Thymus (tissue), 14 donors: ENCODE measurements at places on chromosomes 2 and 18.

DNA sequence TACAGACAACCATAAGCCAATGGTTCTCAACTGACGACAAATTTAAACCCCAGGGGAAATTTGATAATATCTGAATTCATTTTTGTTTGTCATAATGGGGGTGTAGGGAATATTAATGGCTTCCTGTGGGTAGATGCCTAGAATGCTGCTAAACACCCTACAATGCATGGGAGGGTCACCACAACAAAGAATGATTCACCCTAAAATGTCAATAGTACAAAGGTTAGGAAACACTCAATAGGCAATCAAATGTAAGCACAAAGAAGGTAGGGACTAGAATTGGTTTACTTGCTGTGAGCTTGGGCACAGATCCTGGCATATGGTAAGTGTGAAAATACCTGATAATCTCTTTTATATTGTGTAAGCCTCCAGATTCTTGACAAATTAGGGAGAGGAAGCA, 20.1 kb upstream of the FANCL start:
- no peak for DNase-seq

- no peak for DNase-seq
These were observed 454.2 kb upstream of the TNP1 start for GRCh38 chr2:217314021-217314460.

GRCh38 chr2:210198326-210198725, 26.9 kb downstream of the ACADL start:
- no peak for DNase-seq

GRCh38 chr2:111185361-111186022, 64.8 kb downstream of the BCL2L11 start:
- no peak for DNase-seq

- no peak for DNase-seq
These were observed 179.8 kb upstream of the RBBP8 start for GRCh38 chr18:22753130-22753831.

- no peak for DNase-seq
These were observed 103.8 kb upstream of the OSR1 start for GRCh38 chr2:19462256-19462645.

DNA sequence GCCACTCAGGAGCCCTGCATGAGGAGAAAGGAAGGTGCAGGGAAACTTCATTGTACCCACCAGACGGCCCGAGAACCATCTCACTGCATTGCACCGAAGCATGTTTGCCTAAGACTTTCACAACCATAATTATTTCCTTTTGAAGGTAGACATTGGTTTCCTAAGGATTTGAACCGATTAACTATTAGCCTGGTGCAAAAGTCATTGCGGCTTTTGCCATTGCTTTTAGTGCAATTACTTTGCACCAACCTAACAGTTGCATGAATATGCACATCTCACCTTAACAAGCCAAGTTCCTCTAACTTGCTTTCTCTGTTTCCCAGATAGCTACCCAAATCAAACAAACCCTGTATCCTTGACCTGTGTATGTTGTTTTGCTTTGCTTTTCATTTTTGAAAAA, 516.3 kb upstream of the ID2 start:
- no peak for DNase-seq

DNA sequence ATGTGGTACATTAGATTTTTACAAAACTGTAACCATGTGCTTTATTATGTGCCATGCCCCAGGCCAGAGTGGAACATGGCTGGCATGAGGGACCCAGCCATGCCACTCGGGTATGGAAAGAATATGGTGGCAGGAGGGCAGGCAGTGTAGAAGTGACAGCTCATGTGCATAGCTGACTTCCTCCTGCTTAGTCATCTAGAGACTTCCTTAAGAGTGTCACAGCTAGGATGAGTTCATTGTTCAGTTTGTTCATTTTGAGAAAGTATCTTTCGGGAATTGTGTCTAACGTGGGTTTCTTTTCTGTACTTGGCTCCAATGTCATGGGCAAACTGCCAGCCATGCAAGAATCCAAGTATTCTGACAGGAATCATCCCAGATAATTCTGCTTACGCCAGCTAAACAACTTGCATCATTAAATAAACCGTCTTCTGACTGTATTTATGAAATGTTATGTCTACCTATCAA, 94.3 kb upstream of the ITGB6 start:
- DNase-seq = no peak

GRCh38 chr2:234955971-234956509, 4.2 kb downstream of the SH3BP4 start:
- DNase-seq = no peak

DNA sequence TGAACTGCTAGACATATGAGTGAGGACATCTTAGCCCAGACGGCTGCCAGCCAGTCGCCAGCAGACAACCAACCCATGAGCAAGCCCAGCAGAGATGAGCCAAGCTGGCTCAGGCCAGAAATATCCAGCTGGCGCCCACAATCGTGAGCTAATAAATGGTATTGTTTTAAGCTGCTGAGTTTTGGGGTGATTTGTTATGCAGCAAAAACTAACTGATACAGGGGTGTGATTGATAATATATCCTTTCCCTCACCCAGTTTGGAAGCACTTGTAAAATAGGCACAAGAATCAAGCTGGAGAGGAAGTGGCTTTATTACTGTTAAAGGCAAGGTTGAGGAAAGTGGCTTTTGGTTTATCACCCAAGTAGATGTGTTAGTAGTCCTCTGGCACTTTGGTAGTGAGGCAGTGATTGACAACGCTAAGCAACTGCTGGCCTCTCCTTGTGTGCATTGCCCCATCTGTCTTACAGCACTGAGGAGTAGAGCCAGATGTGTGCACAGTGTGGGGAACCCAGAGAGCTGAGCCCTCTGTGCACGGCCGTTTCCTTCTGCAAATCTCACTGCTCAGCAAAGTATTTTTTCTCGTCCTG, 110.1 kb downstream of the MYO1B start:
- no peak for DNase-seq

- DNase-seq = no peak
These were observed 383.4 kb upstream of the TRIB2 start for GRCh38 chr2:12333293-12333692.

DNA sequence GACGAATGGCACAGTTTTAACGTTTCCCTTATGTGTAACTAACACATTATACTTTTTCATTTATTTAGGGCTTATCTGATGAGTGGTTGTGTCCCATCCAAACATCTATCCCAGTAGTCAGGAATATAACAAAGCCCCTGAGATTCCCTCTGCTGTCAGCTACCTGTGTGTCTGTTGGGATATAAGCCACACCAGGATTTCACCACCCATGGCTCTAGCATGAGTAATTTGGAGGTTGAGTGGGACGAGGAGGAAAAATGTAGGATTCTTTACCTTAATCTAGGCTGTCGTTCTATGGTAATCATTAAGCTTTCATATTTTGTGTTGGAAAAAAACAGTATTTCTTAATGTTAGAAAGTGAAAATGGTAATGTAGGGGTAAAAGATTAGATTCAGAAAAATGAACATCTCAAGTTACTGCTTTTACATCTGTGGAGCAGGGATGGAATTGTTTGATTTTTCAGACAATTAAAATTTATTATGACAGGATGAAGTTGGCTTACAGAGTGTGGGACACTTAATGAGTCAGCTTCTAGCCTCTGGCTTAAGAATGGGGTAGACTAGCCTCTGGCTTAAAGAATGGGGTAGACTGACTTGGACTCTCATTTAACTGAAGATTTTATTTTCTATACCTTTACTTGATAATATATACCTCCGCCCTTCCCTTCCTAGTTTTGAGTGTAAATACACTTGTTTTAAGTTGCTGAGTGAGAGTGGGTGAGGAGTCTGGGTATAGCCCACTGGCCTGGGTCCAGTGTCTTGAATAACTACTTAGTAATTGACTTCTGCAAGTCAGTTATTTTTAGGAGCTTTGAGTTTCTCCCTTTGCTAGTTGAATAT, 88.5 kb upstream of the RANBP2 start:
- no peak for DNase-seq

DNA sequence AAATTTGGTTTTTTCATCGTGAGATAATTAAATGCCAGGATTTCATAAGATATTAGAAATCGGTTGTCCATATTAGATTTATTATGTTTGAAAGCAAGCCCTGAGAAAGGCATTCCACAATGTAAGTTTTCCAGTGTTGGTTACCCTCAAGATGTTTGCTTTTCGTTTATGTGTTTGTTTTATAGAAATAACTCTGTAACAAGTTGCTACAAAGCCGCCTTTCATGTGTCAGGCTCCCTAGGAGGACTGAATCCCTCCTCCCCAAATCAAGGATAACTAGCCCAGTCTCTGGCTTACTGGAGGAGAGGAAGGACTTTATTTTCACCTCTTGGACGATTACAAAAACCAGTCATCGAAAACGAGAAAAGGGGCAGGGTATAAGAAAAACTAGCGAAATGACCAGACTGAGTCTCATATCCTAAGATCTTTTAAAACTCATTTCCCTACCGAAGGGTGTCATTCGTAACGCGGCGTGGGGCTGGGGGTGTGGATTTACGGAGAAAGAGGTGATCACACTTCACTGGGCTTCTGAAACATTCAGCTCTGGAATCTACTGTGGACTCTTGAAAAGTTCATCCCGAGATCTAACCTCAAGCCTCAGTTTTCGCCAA, 1.0 kb upstream of the PEX13 start:
- DNase-seq = no peak

- no peak for DNase-seq
These were observed 83.3 kb downstream of the MALT1 start for GRCh38 chr18:58754544-58755068.

DNA sequence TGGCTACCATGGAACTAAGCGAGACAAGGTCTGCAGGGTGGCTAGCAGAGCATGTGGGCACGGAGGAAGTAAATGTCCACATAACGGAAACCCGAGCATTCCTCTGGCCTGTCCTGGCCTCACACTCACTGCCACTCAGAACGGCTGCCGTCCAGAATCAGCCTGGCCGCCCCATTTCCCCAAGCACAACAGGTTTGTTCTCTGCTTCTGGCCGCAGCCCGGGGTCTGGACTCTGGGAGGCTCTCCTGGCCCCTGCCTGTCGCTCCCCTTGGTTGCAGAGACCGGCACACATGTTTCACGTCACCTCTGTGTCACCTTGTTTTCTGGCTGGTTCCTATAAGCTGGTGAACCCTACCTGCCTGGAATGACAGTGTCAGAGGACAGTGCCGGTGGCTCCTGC, 69.3 kb downstream of the GLI2 start:
- DNase-seq = no peak

DNA sequence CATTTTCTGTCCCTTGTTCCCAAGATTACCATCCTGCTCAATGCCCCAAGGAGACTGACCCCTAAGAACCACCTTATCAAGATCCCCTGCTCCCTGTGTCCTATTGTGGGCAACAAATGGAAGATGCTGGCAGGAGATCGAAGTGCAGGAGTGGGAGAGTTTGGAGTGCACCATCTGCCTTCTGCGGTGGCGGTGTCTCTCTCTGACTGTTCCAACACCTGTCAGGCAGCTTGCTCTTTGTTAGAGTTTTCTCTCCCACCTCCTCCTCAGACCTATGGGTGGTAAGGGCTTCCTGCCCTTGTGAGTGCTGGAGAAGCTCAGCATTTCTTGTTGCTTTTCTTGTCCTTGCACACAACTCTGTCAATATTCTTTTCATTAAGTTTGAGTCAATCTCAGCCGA, 64.1 kb upstream of the SPHKAP start:
- DNase-seq = no peak

DNA sequence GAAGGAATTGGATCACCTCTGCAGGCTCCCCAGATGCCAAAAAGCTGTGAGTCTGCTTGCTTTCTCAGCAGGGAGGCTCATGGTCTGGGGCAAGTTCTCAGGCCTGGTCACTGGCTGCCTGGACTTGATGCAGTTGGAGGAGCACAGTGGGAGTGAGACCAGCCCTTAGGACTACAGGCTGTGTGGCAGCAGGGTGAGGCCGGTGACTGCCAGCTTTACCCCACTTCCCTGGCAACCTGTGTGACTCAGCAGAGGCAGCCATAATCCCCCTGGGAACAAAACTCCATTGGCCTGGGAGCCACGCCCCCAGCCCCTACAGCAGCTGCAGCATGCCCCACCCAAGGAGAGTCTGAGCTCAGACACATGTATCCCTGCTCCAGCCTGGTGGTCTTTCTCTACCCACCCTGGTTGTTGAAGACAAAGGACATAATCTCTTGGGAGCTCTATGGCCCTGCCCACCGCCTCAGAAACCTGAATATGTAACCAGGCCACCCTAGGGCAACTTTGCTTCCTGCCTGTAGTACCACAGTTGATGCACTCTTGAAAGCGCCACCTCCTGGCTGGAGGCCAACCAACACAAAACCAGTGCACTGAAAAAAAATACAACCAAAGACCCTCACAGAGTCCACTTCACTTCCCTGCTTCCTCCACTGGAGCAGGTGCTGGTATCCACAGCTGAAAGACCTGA, 106.8 kb upstream of the SPATS2L start:
- no peak for DNase-seq
